Caco-2 (cell line): ENCODE measurements at places on chromosomes 6 and 20.

- peak; percentile 49 for DNase-seq
- H3K27me3 ChIP-seq, result no peaks in the 10 kb centered on the region
- no peaks in the 10 kb centered on the region for H3K4me1 ChIP-seq
- no peak overlapping the region for H3K27ac ChIP-seq
Observed at GRCh38 chr6:3776881-3777507, 25.5 kb upstream of the PXDC1 start.

DNA sequence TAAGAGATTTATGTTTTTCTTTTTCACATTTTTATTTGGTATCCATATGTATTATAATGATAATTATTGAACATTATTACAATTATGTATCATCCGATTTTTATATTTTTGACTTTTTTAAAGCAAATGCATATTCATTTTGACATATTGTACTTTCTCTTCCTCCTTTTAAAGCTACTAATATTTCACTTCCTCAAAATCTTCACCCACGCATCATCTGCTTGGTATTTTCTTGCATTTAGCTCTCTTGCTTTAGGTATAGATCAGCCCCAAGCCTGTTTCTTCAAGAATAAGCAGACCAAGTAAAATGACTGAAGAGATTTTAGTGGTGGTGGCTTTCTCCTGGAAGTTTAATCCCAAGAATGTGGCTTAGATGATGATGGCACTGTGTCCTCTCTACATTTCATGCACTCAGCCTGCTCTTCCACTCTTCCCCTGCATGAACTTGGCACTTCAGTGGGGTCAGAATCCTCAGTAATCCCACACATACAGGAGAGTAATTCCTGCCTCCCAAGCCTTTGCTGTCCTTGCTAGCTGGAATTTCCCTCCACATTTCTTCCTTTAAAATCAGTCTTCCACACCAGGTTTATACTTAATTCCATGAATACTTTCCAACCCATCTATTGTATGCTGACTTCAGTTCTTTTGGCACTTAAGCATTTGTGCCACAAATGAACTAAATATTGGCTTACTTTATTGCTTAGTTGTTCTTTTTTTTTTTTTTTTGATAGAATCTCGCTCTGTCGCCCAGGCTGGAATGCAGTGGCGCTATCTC, 8.2 kb downstream of the NCOA7 start:
- H3K27me3 ChIP-seq, result no peaks in the 10 kb centered on the region
- H3K4me3 ChIP-seq, result no peak overlapping the region
- peak overlapping the region; percentile 74 for H3K27ac ChIP-seq

DNA sequence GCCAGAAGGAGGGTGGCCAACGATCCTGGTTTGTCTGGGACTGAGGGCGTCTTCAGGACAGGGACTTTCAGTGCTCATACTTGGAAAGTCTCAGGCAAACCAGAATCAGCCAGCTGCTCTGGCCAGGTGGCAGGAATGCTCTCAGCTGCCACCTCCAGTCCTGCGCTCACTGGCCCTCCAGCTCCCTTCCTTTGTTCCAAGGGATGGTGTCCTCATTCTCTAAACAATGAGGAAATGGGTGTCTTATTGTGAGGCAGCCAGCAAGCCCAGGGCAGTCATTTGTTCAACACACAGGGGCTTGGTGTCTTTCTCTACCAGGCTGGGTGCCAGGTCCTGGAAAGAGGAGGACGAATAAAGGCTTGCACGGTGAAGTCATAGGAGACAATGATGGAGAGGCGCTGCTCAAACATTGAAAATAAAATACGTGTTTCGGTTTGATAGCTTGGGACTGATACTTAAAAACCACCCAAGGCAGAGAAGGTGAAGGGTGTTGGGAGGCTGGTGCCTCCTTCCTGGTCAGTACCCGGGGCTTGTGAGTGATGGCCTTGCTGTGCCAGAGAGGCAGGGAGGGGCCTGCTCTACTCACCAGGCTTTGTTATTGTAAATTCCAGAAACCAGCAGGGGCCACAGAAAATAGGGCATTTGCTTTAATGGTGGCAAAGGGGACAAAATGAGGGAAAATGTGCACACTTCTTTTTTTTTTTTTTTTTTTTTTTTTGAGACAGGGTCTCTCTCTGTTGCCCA, 11.3 kb upstream of the TMEM181 start:
- no peak overlapping the region for H3K4me3 ChIP-seq
- no peaks in the 10 kb centered on the region for H3K4me1 ChIP-seq
- no peaks in the 10 kb centered on the region for H3K36me3 ChIP-seq
- H3K27me3 ChIP-seq, result no peaks in the 10 kb centered on the region
- DNase-seq, result no peak

- peak; percentile 62 for DNase-seq
- no peak overlapping the region for H3K27ac ChIP-seq
- no peaks in the 10 kb centered on the region for H3K27me3 ChIP-seq
- H3K4me1 ChIP-seq, result no peaks in the 10 kb centered on the region
Observed at GRCh38 chr20:46458866-46459750, 52.7 kb upstream of the ELMO2 start.

- H3K27ac ChIP-seq, result no peak overlapping the region
- no peak overlapping the region for H3K4me3 ChIP-seq
- H3K36me3 ChIP-seq, result no peaks in the 10 kb centered on the region
- no peaks in the 10 kb centered on the region for H3K4me1 ChIP-seq
- no peaks in the 10 kb centered on the region for H3K27me3 ChIP-seq
- no peak for DNase-seq
Observed at GRCh38 chr6:53250176-53251032, 98.3 kb downstream of the ELOVL5 start.
